ENCODE measurements at places on chromosomes 5 and 9.

DNA sequence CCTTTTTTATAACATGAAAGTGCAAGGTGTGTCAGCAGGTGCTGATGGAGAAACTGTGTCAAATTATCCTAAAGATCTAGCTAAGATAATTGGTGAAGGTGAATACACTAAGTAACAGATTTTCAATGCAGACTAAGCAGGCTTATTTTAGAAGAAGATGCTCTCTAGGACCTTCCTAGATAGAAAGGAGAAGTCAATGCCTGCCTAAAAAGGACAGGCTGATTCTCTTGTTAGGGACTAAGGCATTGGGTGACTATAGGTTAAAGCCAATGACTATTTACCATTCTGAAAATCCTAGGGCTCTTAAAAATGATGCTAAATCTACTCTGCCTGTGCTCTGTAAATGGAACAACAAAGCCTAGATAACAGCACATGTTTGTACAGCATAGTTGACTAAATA, 1682.4 kb downstream of the MAT2B start:
- DNase-seq: no peak

- no peak for DNase-seq
Observed at GRCh38 chr9:120442308-120442995, 137.5 kb downstream of the CDK5RAP2 start.

- no peak for DNase-seq
Observed at GRCh38 chr9:78549711-78550110, 252.8 kb downstream of the PSAT1 start.

DNA sequence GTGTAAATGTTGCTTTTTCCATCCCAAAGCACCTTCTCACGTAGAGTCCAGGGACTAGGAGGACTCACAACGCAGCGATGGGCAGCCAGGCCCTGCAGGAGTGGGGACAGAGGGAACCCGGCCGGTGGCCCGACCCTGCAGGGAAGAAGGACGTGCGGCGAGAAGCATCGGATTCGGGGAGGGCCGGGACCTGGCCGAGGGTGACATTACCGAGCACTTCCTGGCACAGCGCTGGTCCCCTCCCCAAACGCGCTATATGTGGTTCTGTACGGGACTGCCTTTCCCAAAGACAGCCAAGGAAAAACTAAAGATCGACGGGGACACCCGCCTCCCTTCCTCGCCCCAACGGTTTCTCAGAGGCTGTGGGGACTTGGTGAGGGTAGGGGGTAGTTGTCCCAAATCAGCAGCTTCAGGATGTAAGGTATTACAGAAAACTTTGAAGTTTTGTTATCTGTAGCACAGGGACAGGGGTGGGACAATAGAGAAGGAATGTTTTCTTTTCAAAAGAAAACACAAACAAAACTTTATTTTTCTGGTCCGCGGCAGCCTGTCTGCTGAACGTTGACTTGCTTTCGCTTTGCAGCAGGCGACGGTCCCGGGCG, 887 bp upstream of the MAP3K1 start:
- DNase-seq: peak; percentile 24

DNA sequence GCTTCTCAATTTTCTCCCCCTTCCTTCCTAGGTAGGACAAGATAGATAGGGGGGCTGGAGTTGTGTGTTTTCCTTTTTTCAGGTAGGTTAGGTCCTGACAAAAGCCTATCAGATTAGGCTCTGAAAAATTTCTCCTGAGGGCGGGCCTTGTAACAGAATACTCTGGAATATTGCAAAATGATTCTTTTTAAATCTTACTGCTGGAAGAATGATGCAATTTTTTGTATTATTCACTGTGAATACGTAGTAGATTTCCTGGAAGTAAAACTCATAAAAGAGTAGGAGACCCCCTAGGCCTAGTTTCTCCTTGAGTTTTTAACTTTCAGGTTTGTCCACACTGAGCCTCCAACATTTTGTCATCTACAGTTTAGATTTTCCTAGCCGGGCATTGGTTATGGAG, 1701.8 kb downstream of the EFNA5 start:
- DNase-seq: no peak

GRCh38 chr9:89576404-89576839, 28.4 kb upstream of the GADD45G start:
- DNase-seq: no peak

- DNase-seq: no peak
Observed at GRCh38 chr5:147310059-147310704, 75.4 kb downstream of the STK32A start.

- DNase-seq: no peak
Observed at GRCh38 chr5:140216478-140217074, 41.6 kb downstream of the CYSTM1 start.

- DNase-seq: no peak
Observed at GRCh38 chr9:137987244-137988030, 109.9 kb downstream of the CACNA1B start.

DNA sequence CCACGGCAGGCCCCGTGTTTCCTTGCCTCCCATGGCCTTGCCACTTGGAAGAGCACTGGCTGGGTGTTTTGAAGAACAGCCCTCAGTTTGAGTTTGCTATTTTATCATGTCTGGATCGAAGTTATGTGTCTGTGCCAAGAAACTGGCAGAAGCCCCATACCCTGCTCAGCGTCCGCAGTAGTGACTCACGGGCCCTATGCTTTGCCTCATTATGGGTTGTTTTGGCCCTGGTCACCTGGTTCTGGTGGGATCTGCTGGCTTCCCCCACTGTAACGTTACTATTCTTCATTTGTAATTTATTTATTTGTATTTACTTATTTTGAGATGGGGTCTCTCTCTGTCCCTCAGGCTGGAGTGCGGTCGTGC, 42.3 kb upstream of the NKD2 start:
- no peak for DNase-seq

DNA sequence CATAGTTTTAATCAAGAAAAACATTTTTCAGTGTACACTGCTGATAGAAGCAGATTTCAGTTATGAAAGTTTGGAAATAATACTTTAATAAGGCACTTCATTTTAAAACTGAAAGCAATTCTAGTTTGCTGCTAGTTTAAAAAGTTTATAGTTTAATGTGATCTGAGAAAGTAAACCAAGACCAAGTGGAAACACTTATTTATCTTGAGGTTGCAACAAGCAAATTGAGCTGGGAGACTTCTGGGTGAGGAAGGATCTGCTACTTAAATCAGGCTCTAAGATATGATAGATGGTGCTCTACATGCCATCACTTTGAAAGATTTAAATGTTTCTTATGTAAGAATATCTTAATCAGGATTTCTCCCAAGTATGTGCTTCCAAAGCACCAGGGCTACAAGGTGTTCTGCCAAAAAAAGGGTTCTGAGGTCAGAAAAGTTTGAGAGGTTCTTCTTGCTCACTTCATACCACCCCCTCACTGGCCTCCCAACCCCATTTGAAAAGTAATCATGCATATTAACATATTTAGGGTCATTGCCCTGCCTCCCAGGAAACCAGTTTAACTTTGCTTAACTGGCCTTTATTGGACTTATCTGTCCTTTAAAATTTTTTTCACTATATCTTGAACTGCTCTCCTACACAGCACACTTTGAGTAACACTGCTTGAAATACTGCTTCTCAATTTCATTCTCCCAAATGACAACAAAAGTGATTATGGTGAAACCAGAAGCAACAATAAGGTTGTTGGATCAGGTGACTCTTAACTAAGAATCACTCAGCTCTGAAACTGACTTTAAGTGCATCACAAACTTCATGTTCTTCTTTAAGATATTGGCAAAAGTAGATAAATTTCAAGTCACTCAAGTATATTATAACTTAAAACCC, 15.5 kb downstream of the SLC44A1 start:
- no peak for DNase-seq

All from activated CD4-positive, alpha-beta T cell treated with anti-CD3 and anti-CD28 coated beads, Interleukin-2, amount 50 U/mL, for 24 hours (primary cell).